Retina (tissue), 1 donor: ENCODE measurements at places on chromosomes 2 and 18.
A peak's percentile ranks its signal among the peaks of the same experiment; 100 is the strongest.

- no peak for DNase-seq
Observed at GRCh38 chr2:236712304-236712703, 142.7 kb downstream of the ACKR3 start.

GRCh38 chr2:26576565-26577441 lies 64.4 kb downstream of the CIB4 start:
- no peak for DNase-seq

DNA sequence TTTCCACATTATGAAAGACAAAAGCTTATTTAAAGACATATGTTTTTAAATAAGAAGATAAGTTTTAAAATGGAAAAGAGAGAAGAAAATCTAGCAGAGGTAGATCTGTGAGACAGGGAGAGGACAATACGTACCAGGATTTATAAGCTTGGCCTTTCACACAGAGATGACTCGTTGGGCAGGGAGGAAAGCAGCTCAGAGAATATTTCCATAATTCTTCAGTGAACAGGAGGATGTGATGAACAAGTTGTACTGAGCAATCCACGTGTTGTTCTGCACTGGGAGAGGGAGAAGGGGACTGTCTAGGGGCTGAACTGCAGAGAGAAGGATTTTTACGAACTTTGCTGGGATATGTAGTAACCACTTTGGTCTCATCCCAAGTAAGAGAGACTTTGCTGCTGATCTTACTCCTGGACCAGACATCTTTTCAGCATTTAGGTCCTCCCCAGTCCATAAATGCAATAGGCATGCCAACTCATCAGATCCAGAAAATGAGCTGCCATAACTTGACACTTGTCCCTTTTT lies 162.5 kb upstream of the SETBP1 start:
- no peak for DNase-seq

DNA sequence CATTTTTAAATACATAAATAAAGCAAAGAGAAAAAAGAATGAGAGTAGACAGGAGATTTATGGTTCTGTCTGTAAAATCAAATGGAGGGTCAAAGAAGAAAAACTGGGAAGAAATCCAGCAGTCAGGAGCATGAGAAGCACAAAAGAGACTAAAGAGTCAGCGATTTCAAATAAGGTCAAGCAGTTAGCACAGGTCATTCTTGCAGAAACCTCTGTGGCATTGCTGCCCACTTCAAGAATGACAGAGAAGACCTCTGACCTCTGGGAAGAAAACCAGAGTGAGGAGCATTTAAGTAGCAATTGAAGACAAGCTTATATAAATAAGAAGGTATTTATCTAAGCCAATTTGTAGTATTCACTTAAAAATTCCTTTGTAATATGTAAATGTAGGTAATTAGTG lies 172.0 kb upstream of the SPOPL start:
- no peak for DNase-seq

DNA sequence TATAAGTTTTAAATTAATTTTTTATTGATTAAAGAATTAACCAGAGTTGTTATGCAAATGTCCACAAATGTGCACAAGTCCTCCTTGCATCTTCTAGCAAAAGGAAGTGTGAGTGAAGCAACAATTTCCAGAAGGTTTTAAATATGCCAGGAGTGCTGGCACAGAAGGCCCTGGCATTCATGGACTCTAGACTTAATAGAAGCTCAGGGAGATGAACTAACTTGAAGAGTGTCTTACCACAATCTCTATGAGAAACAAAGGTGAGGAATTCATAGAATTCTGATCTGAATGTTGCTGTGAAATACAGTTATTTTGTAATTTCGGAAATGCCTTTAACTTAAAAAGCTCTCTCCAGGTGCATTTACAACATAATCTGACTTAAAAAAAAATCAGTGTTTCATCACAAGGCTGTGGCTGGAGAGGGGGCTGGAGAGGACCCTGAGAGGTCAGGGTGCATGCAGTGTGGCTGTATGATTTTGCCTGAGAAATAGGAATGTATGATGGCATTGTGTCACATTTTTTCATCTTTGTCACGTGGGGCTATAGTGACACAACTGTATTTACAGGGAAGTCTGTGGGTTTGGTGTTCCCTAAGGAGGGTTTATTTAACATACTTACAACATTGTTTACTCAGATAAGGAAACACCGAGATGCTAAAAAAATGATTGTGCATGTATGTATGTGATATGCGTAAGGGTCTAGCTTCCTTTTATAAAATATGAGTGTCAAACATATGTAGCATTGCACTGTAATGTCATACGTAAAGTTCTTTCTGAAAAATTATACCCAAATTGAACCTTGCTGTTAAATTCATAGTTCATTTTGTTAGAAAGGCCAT lies 66.2 kb downstream of the MAP4K4 start:
- no peak for DNase-seq

- no peak for DNase-seq
Observed at GRCh38 chr2:15731213-15731888, 139.7 kb downstream of the DDX1 start.

DNA sequence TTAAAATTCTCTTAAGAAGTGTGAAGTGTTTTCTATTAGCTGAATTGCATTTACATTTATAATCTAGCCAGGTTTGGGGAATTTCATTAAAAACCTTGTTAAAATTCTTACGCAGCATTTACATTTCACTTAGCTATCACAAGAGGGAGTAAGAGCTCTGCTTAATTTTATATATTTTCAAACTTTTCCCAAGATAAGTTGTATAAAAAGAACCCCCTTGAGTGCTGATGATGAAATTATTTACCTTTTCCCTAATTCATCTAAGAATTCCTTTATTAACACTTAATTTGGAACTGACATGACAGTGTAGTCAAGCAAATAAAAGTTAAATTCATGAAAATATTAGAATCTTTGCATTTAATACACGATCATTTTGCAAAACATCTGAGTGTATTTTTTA lies 54.2 kb upstream of the ZSWIM2 start:
- DNase-seq: no peak

DNA sequence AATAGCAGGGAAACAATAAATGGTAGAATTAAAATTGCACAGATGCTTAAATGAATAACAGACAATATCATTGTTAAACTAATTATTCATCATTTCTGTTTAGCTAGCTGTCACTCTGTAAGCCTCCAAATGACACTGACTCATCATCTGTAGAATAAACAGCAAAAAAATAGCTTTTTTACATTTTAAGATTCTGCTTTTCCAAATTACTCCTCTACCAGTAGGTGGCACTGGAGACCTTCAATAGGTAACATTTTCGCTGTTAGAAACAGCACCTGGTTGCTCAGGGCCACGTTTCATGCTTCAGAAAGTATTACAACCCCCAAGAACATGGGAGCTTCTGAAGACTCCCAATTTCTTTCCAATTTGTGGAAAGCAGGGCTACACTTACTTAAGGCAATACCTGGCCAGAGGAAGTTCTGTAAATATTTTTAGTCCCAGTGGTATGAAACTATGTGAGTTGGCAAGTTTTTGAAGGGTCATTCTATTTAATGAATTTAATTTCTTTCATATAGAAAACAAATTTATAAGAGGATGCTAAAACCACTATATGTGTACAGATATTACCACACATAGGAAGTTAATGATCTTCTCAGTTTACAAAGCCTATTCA lies 45.4 kb downstream of the TTN start:
- peak; percentile 26 for DNase-seq

- DNase-seq: no peak
Observed at GRCh38 chr2:210899131-210899530, 342.7 kb downstream of the CPS1 start.

- DNase-seq: no peak
Observed at GRCh38 chr2:112634153-112634873, 11.4 kb upstream of the SLC20A1 start.

DNA sequence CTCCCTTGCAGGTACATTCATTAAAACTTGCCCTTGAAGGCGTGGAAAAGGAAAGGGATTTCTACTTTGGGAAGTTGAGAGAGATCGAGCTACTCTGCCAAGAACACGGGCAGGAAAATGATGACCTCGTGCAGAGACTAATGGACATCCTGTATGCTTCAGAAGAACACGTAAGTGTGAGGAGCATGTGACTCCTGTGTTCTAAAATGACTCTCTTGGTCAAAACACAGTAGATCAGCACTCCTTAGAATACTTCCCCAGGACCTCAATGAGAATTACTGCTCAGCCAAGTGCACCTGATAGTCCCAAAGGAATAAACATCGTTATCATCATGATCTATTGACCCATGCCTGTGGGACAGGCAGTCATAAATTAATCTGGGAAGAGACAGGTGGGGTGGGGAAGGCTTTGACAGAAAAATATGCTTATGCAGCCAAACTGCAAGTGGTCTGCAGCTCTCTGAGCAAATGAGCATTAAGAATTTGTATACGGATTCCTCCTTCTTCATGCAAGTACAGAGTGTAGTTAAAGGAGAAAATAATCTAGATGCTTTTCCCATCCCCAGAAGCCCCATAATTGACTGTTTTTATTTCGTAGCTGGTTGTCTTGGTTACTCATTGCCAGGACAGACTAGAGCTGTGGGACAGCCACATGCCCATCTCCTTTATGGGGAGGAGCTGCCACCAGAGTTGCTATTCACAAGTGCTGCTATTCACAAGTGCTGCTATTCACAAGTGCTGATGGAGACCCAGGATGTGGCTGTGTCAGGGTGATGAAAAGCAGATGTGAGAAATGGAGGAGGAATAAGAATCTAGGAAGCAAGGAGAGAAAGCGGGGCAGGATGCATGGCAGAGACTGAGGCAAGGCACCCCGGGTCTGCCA lies 91.0 kb downstream of the MAPRE2 start:
- no peak for DNase-seq

- no peak for DNase-seq
Observed at GRCh38 chr2:231168460-231169139, 29.8 kb upstream of the ARMC9 start.

DNA sequence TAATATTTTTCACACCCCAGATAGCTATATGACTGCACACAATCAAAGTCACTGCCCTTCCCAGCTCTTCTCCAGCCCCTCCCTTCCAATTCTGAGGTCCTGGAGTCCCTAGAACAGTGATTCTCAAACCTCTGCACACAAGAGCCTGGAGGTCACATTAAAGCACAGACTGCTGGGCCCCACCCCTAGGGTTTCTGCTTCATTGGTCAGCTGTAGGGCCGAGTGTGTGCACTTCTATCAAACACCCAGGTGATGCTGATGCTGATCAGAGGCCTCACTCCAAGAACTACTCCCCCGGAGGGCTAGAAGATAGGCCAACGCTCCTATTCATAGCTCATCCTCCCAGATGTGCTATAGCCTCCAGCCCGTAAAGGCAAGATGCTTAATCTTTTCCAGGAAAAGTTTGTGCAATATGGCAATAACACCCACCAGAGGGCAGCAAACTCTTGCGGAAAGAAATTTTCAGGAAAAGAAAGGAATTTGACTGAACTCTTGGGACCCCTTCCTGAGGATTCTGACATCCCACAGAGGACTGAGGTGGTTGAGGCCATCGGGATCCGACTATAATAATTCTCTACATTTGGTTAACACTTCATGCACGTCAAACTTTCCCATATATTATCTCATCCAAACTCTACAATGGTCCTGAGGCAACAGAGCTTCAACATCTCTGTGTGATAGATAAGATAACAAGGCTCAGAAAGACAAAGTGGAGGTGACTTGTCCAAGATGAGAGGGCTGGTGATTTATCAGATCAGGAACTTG lies 194.2 kb upstream of the PKDCC start:
- DNase-seq: peak; percentile 71

- no peak for DNase-seq
Observed at GRCh38 chr2:387980-388421, 100.1 kb upstream of the ALKAL2 start.

DNA sequence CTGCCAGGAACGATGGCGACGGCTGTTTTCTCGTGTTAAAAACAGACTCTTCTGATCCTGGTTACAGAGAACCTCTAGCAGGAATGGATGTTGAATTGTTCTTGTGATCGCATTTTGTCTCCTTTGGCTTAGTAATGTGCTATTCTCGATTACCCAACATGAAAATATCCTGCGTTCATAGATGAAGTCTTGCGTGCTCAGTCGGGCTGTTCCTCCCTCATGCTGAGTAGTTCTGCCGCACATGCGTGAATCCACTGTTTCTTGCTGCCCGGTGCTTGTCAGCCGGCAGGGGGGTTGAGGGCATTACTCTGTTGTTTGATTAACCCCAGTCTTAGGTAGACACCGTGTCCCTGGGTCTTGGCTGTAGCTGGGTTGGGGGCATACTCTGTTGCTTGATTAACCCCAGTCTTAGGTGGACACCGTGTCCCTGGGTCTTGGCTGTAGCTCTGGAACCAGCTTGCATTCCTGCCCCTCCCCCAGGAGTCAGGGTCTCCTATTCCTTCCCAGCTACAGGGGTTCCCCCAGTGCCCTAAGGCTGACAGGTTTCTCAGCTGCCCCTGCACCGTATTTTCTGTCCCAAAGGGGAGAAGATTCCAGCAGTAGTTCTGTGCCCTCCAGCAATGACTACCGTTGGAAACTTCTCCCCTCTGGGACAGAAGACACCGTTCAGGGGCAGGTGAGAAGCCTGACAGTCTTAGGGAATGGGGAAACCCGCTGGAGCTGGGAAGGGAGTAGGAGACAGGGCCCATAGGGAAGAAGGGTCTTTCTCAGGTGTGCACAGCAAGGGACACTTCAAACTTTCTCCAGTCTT lies 22.1 kb upstream of the ASB1 start:
- no peak for DNase-seq

DNA sequence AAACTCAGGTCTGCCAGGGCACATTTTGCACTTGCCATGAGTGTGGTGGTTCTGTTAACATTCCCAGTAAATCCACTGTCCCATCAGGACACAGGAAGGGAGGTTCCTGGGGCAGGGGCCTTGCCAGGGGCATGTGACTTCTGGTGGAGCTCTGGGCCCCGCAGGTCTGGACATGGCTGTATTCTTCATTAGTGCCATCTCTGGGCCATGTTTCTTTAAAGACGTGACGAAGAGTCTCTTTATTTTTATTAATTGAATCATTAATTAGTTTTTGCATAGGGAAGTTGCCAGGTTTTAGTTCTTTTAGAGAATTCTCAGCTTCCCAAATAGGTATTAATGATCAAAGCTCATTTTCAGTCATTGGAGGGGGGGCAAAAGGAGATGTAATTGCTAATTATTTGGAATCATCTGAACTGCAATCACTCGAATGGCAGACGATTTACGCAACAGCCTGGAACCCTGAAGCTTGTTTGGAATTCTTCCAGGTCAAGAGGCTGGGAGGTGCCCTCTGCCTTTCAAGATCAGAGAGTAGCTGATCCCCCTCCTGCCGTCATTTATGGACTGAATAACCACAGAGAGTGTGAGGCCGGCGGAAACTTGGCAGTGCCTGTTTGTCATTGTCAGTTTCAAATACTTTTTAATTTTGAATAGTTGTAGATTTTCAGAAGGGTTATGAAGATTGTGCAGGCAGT lies 106.2 kb downstream of the RTP5 start:
- no peak for DNase-seq

GRCh38 chr18:55072698-55073097 lies 113.4 kb upstream of the CCDC68 start:
- no peak for DNase-seq

- DNase-seq: no peak
Observed at GRCh38 chr2:44906972-44907371, 34.5 kb upstream of the SIX3 start.
